Activated CD4-positive, alpha-beta T cell treated with anti-CD3 and anti-CD28 coated beads, Interleukin-2, amount 10 ng/mL, durations not matched to agents 7 days and 5 days (primary cell): ENCODE measurements at places on chromosomes 11 and 22.
A peak's percentile ranks its signal among the peaks of the same experiment; 100 is the strongest.

GRCh38 chr22:31881200-31881599 lies 63.1 kb upstream of the YWHAH start:
- DNase-seq = no peak
- H3K27ac ChIP-seq = no peak overlapping the region
- H3K36me3 ChIP-seq = peaks cover 8% of the 10 kb centered on the region
- peaks cover 11% of the 10 kb centered on the region for H3K4me1 ChIP-seq

GRCh38 chr11:4664786-4665185 lies 21.0 kb downstream of the OR51E1 start:
- no peak overlapping the region for H3K27ac ChIP-seq
- H3K4me3 ChIP-seq = no peak overlapping the region
- H3K36me3 ChIP-seq = no peaks in the 10 kb centered on the region
- DNase-seq = no peak
- no peaks in the 10 kb centered on the region for H3K4me1 ChIP-seq

DNA sequence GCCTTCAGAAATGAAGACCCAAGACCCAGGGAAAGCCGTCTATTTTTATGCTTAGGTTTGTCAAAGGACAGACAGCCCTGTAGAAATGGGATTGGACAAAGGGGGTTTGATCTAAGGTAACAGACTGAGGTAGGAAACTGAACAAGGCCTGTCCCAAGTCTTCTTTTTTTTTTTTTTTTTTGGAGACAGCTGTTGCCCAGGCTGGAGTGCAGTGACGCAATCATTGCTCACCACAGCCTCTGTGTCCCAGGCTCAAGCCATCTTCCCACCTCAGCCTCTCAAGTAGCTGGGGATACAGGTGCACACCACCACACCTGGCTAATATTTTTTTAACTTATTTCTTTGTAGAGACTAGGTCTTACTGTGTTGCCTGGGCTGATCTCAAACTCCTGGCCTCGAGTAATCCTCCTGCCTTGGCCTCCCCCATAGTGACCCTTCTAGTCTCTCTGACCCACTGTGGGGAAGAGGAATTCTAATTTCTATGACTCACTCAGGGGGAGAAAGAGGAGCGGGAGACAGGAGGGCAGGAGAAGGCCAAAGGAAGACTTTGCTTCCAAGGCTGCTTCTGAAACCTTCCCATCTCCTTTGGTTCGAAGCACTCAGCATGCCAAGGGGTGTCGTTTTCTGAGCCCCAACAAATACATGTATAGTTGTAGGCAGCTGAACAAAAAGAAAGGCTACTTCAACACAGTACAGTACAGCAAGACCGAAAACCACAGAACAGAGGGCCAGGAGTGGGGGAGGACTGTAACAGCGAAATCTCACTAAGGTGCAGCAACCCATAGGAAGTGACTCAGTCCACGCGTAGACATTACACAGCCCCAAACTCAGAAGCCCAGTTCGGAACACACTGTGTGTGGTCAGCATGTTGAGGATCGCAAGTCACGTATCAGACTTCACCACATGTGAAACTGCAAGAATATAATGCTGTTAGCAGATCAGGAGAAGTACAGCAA lies 872 bp downstream of the TMA7B start:
- H3K27ac ChIP-seq = peak overlapping the region; percentile 83
- peaks cover 65% of the 10 kb centered on the region for H3K4me1 ChIP-seq
- peak overlapping the region; percentile 46 for H3K4me3 ChIP-seq
- H3K27me3 ChIP-seq = no peaks in the 10 kb centered on the region

- H3K27me3 ChIP-seq = no peaks in the 10 kb centered on the region
- peaks cover 46% of the 10 kb centered on the region for H3K4me1 ChIP-seq
- H3K27ac ChIP-seq = no peak overlapping the region
- DNase-seq = no peak
Measured at GRCh38 chr11:33062137-33062536, 22.8 kb downstream of the TCP11L1 start.

- no peak for DNase-seq
- H3K4me3 ChIP-seq = no peak overlapping the region
- H3K27me3 ChIP-seq = no peaks in the 10 kb centered on the region
- no peaks in the 10 kb centered on the region for H3K36me3 ChIP-seq
- no peak overlapping the region for H3K27ac ChIP-seq
Measured at GRCh38 chr11:109680127-109680526, 258.1 kb downstream of the C11orf87 start.

DNA sequence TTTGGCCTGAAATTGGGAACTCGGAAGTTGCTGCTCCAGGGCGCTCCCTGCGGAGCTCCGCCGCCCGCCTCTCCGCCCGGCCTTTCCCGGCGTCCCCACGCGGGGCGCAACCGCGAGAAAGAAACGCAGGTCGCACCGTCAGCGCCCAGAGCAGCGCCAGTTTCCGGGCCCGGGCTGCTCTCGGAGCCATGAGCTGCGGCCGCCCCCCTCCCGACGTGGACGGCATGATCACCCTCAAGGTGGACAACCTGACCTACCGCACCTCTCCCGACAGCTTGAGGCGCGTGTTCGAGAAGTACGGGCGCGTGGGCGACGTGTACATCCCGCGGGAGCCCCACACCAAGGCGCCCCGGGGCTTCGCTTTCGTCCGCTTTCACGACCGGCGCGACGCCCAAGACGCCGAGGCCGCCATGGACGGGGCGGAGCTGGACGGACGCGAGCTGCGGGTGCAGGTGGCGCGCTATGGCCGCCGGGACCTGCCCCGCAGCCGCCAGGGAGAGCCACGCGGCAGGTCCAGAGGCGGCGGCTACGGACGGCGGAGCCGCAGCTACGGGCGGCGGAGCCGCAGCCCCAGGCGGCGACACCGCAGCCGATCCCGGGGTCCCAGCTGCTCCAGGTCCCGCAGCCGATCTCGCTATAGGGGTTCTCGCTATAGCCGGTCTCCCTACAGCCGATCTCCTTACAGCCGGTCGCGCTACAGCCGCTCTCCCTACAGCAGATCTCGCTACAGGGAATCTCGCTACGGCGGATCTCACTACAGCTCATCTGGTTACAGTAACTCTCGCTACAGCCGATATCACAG lies 521 bp downstream of the SRSF8 start:
- H3K27me3 ChIP-seq = peaks cover 9% of the 10 kb centered on the region
- peak overlapping the region; percentile 98 for H3K27ac ChIP-seq
- peak; percentile 78 for DNase-seq
- H3K4me3 ChIP-seq = peak overlapping the region; percentile 88
- H3K36me3 ChIP-seq = peaks cover 12% of the 10 kb centered on the region

DNA sequence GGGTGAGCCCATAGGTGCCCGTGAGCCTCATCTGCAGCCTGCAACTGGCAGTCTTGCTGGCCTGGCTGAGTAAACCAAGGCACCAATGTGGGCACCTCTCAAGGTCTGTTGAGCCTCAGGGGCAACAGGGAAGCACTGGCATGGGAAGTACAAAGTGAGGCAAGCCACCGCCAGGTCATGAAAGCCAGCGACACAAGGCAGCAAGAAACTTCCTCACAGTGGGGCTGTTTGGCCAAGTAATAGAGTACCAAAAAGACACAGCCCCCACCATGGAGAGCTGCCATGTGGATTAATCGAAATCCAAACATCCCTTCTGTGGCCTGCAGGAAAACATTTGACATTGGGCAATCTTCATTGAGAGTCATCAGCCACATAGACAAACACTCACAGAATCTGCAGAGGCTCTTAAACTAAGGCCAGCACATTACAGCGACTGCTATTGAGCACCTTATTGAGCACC lies 43.6 kb upstream of the FIBIN start:
- H3K4me1 ChIP-seq = no peaks in the 10 kb centered on the region
- H3K27ac ChIP-seq = no peak overlapping the region
- H3K36me3 ChIP-seq = no peaks in the 10 kb centered on the region
- no peaks in the 10 kb centered on the region for H3K27me3 ChIP-seq
- no peak for DNase-seq

- peaks cover 21% of the 10 kb centered on the region for H3K36me3 ChIP-seq
- no peak overlapping the region for H3K4me3 ChIP-seq
- H3K27me3 ChIP-seq = no peaks in the 10 kb centered on the region
- peaks cover 81% of the 10 kb centered on the region for H3K4me1 ChIP-seq
- peak overlapping the region; percentile 34 for H3K27ac ChIP-seq
- no peak for DNase-seq
Measured at GRCh38 chr11:12193515-12194336, 83.3 kb downstream of the MICAL2 start.

- H3K4me1 ChIP-seq = peaks cover 69% of the 10 kb centered on the region
- H3K4me3 ChIP-seq = peak overlapping the region; percentile 93
- peak overlapping the region; percentile 76 for H3K27ac ChIP-seq
- DNase-seq = no peak
- H3K36me3 ChIP-seq = peaks cover 59% of the 10 kb centered on the region
- no peaks in the 10 kb centered on the region for H3K27me3 ChIP-seq
Measured at GRCh38 chr11:64874308-64875240, 3.8 kb downstream of the EHD1 start.

DNA sequence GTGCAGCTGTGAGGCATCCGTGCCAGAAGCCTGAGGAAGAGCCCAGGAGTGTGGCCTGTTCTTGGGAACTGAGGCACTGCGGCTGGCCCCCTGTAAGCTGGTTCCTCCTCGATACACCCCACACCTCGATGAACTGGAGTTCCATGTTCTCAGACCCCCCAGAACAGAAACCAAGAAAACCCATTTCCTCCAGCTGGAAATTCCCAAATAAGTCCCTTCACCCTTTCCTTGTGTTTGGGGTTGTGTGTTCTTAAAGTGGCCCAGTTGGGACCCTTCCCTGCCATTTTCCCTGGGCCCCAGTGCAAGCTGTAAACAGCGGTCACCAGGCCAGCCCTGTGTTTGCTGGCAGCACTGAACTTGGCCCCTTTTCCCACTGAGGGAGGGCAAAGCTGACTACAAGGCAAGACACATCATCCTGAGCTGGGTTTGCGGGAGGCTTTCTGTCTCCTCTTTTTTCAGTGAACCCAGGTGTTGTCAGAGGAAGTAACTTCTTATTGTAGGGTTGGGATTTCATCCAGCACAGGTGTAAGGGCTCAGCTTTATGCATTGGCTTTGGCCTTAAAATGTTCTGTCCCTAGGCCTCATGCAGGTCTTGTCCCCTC lies 60.1 kb upstream of the MPEG1 start:
- no peak for DNase-seq
- no peaks in the 10 kb centered on the region for H3K36me3 ChIP-seq
- peaks cover 40% of the 10 kb centered on the region for H3K4me1 ChIP-seq
- peak overlapping the region; percentile 83 for H3K27ac ChIP-seq
- H3K27me3 ChIP-seq = no peaks in the 10 kb centered on the region

DNA sequence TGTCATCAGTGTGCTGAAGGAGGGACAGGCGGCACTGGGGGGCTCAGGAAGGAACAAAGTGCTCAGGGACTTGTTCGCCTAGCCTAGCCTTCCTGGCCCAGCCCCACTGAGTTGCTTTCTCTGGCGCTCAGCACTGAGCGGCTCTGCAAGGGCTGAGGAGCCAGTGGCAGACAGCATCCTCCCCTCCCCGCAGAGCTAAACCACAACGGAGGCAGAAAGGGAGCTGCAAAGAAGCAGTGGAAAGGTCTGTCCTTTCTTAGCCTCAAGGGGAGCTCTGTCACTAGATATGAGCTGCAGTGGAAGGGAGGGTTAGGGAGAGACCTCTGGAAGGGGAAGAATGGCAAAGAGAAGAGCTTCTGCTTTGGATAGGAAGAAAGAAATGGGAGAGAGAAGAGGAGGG lies 89.7 kb upstream of the PHOX2A start:
- peak; percentile 83 for DNase-seq
- H3K4me3 ChIP-seq = no peak overlapping the region
- H3K4me1 ChIP-seq = peaks cover 34% of the 10 kb centered on the region
- H3K27ac ChIP-seq = peak overlapping the region; percentile 73

DNA sequence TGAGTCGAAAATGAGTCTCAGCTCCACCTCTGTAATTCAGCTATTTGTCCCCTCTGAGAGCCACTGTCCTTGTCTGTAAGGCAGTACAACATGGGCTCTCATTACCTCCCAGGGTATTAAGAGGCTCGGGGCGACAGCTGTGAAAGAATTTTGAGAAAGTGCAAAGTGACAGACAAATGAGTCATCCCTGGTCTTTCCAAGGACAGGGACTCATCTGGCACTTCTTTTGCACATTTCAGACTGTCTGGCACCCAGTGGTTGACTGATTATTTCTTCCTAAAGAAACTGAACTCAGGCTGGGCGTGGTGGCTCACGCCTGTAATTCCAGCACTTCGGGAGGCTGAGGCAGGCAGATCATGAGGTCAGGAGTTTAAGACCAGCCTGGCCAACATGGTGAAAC lies 62.1 kb upstream of the ARFGAP3 start:
- H3K27ac ChIP-seq = no peak overlapping the region
- peaks cover 13% of the 10 kb centered on the region for H3K4me1 ChIP-seq
- DNase-seq = no peak
- no peaks in the 10 kb centered on the region for H3K36me3 ChIP-seq
- H3K4me3 ChIP-seq = no peak overlapping the region
- no peaks in the 10 kb centered on the region for H3K27me3 ChIP-seq

- no peak overlapping the region for H3K4me3 ChIP-seq
- H3K36me3 ChIP-seq = peaks cover 14% of the 10 kb centered on the region
- H3K4me1 ChIP-seq = peaks cover 42% of the 10 kb centered on the region
- no peak for DNase-seq
Measured at GRCh38 chr11:11963067-11963466, 45.4 kb downstream of the DKK3 start.

DNA sequence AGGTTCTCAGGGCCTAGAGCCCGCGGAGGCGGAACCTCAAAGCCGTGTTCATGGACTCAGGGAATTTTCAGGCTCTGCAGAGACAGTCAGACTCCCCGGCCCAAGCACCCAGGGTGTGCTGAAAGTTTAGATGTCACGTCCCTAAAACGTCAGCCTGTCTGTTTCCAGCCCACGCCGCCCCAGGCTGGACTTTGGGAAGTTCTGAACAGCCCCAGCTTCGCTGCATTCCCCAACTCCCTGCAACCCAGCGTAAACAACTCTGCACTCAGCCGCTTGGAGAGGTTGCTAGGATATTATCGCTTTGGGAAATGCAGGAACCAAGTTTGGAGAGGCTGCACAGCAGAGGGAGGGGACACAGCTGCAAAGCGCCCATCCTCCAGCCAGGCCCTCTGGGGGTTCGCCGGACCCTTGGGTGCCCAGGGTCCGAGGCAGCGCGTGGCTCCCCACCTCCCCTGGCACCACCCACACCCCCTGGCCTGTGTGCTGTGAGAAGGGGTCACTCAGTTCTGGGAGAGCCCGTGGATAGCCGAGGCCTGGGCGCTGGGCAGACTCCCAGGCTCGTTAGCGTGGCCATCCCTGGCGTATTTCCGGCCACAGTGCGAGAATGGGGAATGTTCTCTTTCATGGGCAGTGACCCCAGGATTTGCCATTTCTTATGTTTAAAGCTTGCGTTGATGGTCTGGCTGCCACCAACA lies 120.5 kb upstream of the FGF3 start:
- H3K36me3 ChIP-seq = no peaks in the 10 kb centered on the region
- no peak overlapping the region for H3K4me3 ChIP-seq
- peaks cover 3% of the 10 kb centered on the region for H3K27me3 ChIP-seq
- H3K27ac ChIP-seq = no peak overlapping the region
- H3K4me1 ChIP-seq = no peaks in the 10 kb centered on the region
- no peak for DNase-seq

GRCh38 chr11:15613251-15613650 lies 498.5 kb downstream of the INSC start:
- no peaks in the 10 kb centered on the region for H3K36me3 ChIP-seq
- H3K27ac ChIP-seq = no peak overlapping the region
- no peak overlapping the region for H3K4me3 ChIP-seq

- H3K27ac ChIP-seq = no peak overlapping the region
- no peak overlapping the region for H3K4me3 ChIP-seq
- no peaks in the 10 kb centered on the region for H3K4me1 ChIP-seq
- DNase-seq = no peak
Measured at GRCh38 chr11:10243896-10244575, 50.0 kb downstream of the SBF2 start.

- H3K36me3 ChIP-seq = no peaks in the 10 kb centered on the region
- H3K27me3 ChIP-seq = peaks cover 6% of the 10 kb centered on the region
- H3K4me3 ChIP-seq = no peak overlapping the region
- no peak for DNase-seq
- no peaks in the 10 kb centered on the region for H3K4me1 ChIP-seq
Measured at GRCh38 chr11:36162006-36162882, 127.0 kb downstream of the COMMD9 start.

GRCh38 chr11:110979696-110980095 lies 265.8 kb upstream of the POU2AF2 start:
- H3K27me3 ChIP-seq = no peaks in the 10 kb centered on the region
- no peaks in the 10 kb centered on the region for H3K4me1 ChIP-seq
- no peak for DNase-seq
- no peaks in the 10 kb centered on the region for H3K36me3 ChIP-seq
- no peak overlapping the region for H3K4me3 ChIP-seq
